NCI-H2081 (cell line): ENCODE measurements at places on chromosomes 5 and 9.

GRCh38 chr9:106799152-106799551 lies 63.8 kb upstream of the ZNF462 start:
- DNase-seq = no peak

DNA sequence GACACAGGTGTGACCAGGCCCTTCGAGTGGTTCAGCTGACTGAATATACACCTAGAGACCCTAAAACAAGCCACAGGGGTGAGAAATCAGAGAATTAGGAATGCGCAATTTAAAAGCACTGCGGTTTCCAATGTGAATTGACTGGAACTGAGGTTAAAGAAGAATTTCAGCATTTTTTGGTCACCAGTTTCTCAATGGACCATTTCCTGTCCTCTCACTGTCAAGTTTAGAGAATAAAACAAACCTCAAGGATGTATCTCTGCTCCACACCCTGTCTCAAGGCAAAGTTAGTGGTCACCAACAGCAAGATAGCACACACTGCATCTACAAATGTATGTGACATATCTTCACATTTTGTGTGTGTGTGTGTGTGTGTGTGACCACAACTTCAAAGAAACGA lies 143.8 kb upstream of the MAP3K1 start:
- no peak for DNase-seq

- no peak for DNase-seq
Measured at GRCh38 chr5:1788200-1788599, 11.4 kb downstream of the MRPL36 start.

- DNase-seq = no peak
Measured at GRCh38 chr9:33309903-33310302, 19.6 kb downstream of the NFX1 start.

DNA sequence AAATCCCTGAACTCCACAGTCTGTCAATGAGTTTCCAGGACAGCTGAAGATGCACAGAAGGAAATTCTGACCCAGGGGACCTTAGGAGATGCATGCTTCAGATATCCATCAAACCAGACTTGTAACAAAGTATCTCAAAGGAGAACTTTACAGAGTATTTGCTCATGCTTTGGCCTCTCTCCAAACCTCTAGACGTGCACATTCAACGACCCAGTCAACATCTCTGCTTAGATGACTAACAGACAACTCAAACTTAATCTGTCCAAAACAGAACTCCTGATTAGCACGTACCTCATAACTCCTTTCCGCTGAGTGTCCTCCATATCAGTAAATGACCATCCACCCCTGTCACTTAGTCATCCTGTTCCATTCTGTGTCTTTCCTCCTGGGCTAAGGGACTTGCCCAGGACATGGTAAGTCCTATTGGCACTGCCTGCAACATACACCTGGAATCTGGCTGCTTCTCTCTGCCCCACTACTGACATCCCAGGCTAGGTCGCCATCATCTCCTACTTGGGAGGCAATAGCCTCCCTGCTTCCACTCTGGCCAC lies 107.4 kb downstream of the LMNB1 start:
- no peak for DNase-seq

GRCh38 chr9:125655691-125656410 lies 51.2 kb downstream of the MAPKAP1 start:
- no peak for DNase-seq

DNA sequence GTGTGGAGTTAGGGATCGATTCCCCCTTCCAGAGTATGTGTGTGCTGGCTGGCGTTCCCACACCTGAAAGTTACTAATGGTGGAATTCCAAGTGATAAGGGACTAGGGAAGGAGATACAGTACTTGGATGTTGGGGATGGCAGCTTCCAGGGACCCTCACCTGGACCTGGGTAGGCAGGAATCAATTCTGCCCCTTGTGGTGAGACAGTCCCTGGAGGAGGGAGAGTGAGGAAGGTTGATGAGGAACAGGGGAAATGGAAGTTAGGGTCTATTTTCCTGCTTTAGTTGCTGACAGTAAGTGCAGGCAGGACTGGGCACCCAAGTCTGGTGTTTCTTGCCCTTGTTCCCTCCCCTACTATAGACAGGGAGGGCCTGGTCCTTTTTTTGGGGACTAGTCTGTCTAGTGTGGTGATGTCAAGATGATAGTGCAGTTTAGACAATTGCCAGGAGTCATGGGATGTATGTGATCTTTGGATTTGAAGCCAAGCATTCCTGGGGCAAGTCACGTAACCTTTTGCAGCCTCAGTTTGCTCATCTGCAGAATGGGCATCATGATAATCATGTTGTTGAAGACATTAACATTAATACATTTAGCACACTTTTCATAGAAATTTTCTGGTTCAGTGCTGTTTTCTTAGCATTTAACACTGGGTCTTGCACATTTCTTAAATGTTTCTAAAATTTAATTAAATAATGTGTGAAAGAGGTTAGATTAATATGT lies 51.7 kb downstream of the DAB2IP start:
- no peak for DNase-seq

- no peak for DNase-seq
Measured at GRCh38 chr9:107635803-107636174, 146.2 kb upstream of the KLF4 start.

DNA sequence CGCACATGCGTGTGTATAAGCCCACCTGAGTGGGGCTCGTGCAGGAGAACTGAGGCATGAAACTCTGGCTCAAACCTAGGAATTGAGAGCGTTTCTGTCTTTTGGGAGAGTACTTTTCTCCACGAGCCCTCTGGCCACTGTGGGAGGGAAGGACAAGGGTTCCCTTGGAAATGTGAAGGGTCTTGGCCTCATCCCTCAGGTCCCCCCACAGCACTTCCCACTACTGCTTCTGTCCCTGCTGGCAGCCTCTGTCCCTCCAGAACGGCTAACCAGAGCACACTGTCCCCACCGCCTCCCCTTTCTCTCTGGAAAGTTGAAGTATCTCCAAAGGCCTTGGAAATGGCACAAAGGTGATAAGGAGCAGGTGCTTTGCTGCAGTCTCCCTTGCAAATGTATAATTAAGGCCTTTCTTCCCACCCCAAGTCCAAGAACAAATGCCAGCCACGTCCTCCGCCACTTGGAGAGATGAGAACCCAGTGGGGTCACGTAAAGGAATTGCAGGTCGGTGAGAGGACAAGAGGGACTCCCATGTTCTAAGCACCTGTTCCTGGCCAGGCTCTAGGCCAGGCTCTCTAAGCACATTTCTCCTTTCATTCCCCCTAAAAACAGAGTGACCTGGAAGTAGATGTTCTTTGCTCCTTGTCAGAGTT lies 107.9 kb upstream of the LMX1B start:
- DNase-seq = no peak

DNA sequence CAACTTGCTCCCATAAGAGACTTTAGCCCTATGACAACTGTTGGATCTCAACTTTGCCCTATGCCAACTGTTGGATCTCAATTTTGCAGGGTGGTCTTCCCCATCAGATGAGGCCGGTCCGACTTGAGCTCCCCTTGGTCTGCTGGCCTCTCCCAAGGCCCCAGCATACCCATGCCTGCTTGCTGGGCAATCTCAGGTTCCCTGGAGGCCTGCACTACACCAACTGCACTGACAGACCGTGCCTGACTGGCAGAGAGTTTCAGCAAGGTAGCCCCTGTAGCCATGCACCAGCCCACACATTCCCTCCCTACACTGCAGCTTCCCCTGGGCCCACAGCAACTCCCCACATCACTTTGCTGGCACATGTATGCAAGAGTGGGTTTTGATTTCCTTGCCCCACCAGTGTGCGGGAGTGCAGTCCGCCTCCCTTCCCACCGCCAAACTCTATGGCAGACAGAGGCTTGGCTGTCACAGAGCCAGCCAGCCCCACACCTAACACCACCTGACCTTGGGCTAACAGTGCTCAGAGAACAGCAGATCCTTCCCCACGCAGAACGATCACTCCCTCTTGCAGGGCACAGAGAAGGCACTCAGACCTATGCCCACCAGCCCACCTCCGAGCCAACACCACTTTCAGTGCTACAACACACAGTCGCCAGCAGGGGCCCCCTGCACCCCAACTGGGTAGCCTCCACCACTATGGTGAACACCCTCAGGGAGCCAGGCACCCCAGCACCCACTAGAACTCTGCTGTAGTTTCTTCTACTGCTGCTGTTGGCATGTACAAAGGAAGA lies 279.9 kb upstream of the COX7C start:
- no peak for DNase-seq
